Left hindlimb (tissue), 1 donor: ENCODE measurements at places on chromosomes 12 and 14.

DNA sequence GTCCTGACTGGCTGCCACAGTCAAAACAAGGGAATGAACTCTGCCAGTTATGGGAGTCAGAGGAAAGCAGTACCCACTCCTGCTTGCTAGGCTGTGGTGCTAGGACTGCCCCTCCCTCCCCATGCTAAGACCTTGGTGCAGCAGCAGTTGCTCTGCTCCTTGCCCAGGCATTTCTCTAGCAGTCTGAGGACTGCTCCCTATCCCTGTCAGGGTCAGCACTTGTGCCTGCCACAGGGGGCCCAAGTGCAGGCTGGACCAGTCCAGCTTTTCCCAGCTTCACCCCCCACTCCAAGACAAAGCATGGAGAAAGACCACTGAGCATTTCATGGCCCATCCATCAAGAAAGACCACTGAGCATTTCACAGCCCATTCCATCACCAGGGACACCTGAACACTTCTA is 305.8 kb upstream of the CLEC14A start:
- no peak for DNase-seq

DNA sequence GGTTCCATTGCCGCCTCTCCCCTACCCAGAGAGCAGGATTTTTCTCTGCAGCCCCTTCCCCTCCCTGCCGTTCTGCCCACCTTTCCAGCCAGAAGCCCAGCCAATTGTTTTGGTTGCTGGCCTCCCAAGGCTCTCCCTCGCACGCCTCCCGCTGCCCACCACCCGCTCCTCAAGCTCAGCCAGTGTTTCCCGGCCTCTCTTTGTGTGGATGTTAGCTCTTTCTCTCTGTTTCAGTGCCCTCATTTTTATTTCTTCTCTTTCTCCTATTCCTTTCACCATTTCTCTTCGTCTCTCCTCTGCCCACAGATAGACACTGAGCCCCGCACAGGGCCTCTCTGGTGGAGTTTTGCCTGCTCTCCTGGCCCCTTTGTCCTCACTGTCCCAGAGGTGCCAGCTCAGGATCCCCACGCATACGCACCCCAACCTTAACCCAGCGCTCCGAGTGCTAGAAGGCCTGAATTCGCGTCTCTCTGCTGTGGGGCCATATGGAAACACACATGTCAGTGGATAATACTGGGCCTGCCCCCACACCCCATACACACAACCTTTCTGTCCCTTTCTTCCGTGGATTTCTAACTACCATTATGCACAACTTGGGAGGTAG is 54.9 kb downstream of the SMUG1 start:
- peak; percentile 26 for DNase-seq

GRCh38 chr12:6526201-6526600 is 8.1 kb upstream of the GAPDH start:
- no peak for DNase-seq

DNA sequence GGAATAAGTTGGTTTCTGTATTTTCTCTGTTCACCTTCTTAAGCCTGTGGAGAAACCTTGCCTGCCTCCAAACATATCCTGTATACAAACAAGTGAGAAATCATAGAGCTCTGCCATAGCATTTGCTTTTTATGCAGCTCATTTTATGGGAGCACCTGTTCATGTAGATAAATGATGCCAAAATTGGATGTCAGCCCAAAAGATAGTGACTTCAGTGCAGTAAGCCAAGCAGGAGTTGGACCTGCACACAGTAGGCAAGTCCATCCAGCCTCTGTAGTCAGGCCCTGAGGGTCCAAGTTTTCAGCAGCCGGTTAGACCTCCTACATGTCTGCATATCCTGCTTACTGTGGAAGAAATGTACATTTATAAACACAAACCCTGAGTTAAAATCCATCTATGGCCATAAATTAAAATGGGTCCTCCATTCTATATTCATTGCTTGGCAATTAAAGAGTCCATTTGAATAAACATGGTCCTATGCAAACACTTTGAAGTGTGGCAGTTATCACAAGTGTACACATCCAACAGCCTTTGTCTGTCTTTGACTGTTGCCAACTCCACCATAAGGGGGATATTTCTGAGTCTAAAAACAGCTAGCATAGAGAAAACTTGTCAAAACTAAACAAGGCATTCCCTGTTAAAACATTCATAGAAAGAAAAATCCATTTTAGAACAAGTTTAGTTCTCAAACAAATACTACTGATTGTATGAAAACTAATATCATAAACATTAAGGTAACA is 847.8 kb downstream of the RPS29 start:
- no peak for DNase-seq

DNA sequence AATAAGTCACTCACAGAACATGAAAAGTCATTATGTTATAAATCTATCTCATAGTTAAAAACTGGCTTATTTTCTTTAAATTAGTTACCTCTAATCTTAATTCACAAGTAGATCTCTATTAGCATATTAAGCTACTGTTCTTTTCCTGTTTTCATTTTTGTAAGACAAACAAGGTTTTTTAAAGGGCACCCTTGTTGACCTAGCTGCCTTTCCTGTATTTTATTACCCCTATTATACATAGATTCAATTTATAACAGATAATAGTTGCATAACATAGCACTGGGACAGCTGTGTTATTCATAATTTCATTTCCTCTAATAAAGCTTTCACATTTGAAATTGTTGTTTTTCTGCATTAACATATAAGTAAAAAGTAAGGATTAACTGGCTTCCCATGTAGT is 1500.7 kb upstream of the FLRT2 start:
- DNase-seq = no peak

- DNase-seq = peak; percentile 70
Observed at GRCh38 chr14:104865081-104865630, at the start of gene CEP170B. CEP170B (plus strand) TSS chr14:104865268; CDS start chr14:104868451, 3,183 bp downstream.

- DNase-seq = no peak
Observed at GRCh38 chr12:43370263-43370662, 181.7 kb downstream of the ADAMTS20 start.

DNA sequence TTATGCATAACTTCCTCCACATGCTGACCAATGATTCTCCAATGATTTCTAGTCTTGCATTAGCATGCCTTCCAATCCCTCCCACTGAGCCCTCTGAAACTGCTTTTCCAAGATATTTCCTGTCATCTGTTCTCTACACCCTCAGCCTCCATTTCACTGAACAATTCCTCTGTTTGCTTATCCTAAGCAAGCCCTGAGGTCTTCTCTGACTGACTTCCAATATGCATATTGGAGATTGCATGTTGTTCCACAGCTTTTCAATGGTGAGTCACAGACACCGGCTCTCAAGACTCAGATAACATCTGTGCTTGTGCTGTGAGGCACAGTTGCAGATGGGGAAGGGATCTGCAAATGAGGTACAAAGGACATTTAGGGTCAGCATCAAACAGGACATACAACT is 141.0 kb downstream of the SLC16A7 start:
- no peak for DNase-seq

DNA sequence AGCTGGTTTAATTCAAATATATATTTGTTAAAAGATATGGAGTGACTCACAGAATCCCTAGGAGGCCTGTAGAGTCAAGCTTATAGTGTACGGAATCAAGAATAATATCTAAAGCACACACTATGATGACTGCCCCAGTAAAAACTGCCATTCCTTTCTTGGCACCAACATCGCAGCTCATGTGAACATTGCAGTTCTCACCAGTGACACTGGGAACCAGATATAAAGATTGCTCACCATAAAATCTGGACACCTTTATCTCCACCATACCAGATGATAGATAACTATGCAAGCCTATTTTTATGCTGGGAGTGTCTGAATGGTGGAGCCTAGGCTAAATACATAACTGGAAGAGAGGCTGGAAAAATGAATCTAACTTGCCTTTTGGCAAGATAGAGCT is 463.9 kb upstream of the TBX3 start:
- DNase-seq = no peak

- DNase-seq = no peak
Observed at GRCh38 chr14:52840877-52841276, 49.5 kb upstream of the GNPNAT1 start.

DNA sequence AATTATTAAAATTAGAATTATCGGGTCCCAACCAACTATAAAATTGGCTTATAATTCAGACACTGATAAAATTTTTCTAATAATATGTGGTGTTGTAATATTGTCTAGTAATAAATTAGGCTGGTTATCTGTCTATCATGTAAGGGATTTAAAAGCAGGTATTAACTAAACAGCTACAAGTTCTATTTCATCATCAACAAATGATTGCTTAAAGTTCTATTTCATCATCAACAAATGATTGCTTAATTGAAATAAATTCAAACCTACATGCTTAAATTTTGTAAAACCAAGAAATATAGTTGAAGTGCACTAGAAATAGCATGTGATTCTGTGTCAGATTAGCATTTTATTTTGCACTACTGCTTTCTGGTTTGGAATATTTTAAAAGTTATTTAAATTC is 34.1 kb downstream of the SLCO1A2 start:
- DNase-seq = no peak

DNA sequence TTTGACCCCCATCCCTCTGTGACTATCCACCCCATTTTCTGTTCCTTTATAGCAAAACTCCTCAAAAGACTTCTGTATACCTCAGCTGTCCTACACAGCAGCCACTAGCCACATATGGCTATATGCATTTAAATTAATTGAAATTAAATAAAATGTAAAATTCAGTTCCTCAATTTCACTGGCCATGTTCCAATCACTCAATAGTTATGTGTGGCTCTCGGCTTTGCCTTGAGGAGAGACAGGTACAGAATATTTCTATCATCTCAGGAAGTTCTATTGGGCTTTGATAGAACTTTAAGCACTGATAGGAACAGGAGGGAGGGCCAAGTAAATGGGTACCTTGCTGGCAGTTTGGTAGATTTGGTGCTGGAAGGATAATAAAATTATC is 280.3 kb upstream of the AMIGO2 start:
- DNase-seq = no peak

DNA sequence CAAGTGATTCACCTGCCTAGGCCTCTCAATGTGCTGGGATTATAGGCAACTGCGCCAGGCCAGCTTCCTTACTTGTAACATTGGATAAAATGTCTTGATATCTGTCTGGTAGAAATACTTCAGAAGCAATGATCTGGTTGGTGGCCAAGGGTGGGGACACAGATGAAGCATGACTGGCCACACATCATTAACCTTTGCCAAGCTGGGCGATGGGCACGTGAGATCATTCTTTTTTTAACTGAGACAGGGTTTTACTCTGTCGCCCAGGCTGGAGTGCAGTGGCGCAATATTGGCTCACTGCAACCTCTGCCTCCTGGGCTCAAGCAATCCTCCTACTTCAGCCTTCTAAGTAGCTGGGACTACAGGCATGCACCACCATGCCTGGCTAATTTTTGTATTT is 31.1 kb downstream of the PLEKHH1 start:
- DNase-seq = no peak

DNA sequence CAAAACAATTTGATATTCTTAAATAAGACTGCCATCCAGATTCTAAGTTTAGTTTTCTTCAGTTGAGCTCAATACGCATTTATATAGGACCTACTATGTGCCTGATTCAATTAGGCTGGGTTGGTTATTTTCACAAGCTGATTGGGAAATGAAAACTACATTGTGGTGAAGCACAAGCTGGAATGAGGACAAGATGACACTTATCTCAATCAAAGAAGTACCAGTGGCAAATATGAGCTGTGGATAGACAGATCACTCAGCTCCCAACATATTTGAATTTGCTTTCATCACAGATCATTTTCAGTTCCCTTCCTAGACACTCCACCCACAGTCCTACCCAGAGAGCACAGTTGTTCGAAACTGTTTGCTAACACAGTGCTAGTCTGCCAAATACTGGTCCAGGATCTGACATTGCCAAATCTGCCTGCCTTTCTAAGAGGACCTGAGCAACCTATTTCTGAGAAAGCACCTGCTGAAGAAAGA is 74.7 kb downstream of the LLPH start:
- DNase-seq = no peak

DNA sequence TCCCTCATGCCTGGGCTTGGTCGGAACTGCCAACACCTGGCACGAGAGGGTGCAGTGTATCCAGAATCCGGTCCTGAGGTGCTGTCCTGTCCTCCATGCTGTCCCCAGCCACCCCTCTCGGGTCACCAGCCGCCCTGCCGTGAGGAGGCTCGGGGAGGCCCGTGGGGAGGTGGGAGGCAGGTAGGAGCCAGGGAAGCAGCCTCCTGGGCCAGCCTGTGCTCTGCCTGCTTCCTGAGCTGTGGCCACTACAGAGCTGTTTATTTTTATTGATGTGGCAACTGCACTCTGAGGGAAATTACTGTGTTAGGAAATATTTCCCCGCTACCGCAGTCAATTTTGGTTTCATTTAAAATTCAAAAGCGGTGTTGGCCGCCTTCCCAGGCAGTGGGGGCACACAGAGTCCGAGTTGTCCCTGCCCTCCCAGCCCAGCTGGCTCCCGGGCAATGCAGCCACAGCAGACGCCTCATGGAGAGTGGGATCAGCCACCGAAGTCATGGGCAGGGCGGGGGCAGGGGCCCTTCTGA is 18.3 kb downstream of the NOC4L start:
- peak; percentile 82 for DNase-seq

DNA sequence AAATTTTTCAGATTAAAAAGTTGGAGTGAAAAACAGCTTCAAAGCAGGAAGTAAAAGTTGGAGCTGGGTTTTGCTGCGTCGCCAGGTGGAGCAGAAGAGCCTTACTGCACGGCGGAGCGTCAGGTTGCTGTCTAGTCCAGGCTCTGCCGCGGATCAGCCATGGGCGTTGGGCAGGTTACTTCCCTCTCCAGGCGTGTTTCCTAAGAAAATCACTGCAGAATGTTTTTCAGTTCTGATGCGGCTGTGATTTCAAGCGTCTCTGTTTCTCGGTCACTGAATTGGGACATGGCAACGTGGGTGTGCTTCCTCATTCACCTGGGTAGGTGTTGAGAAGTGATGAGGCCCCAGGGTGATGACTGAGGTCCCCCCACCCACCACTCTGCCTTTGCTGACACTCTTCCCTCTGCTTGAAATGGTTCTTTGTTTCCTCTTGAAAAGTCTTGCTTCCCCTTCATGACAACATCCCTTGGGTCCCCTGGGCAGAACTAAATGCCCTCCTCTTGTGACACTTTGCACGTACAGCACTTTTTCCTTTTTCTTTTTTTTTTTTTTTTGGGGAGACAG is 7.6 kb downstream of the EVL start:
- no peak for DNase-seq

DNA sequence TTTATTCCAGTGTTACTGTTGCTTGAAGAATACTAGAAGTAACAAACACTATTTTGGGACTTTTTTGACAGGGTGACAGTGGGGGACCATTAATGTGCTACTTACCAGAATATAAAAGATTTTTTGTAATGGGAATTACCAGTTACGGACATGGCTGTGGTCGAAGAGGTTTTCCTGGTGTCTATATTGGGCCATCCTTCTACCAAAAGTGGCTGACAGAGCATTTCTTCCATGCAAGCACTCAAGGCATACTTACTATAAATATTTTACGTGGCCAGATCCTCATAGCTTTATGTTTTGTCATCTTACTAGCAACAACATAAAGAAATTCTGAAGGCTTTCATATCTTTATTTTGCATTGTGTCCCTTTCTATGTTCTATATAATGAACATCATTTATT is 44.5 kb downstream of the TMPRSS12 start:
- DNase-seq = no peak

- peak; percentile 63 for DNase-seq
Observed at GRCh38 chr14:23562822-23563472, 4.6 kb downstream of the AP1G2 start.

GRCh38 chr14:90514015-90514398 is 117.2 kb downstream of the CALM1 start:
- no peak for DNase-seq

GRCh38 chr12:103558879-103559278 is 28.2 kb upstream of the STAB2 start:
- no peak for DNase-seq

- DNase-seq = no peak
Observed at GRCh38 chr14:45381091-45381490, 128.1 kb upstream of the MIS18BP1 start.
